ENCODE measurements at places on chromosomes 5 and 9. TPM values are rescaled to one million over a fixed set of nuclear protein-coding genes. Genes with fewer than 3 reads are reported as not detected.

The SPINK13 gene
- polyA plus RNA-seq, result not detected

The FREM1 gene
- not detected for polyA plus RNA-seq

The EQTN gene
- not detected for polyA plus RNA-seq

The PALM2AKAP2 gene
- polyA plus RNA-seq, result not detected

The GDF9 gene
- 0.53 TPM for polyA plus RNA-seq

Measured in naive thymus-derived CD4-positive, alpha-beta T cell (primary cell).